ENCODE measurements at places on chromosomes 3 and 15.
A peak's percentile ranks its signal among the peaks of the same experiment; 100 is the strongest.

DNA sequence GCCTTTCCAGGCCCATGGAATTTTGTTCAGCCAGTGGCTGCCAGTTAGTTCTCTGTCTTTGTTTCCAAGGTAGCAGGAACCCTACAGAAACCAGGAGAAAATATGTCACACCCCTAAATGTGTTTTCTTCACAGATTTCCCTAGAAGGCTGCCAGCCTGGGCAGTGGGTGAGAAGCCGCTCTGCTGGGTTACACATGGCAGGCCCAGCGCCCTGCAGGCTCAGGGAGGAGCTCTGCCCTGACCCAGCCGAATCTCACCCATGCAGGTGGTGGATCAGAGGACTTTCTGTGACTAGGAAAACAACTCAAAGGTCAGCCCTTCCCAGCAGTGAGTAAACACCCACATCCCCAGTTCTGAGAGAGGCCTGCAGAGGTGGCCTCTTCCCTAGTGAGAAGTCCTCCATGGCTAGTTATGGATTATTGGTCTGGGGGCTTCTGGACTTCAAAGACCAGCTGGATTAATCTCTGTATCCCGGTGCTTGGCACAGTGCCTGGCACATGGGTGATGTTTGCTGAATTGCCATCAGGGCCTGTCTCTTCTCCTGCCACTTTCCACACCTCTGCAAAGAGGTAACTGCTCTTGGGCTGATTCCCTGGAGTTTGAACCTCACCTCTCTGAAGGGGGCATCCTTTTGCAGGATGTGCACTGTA lies 34.7 kb upstream of the BDH1 start:
- DNase-seq = no peak

DNA sequence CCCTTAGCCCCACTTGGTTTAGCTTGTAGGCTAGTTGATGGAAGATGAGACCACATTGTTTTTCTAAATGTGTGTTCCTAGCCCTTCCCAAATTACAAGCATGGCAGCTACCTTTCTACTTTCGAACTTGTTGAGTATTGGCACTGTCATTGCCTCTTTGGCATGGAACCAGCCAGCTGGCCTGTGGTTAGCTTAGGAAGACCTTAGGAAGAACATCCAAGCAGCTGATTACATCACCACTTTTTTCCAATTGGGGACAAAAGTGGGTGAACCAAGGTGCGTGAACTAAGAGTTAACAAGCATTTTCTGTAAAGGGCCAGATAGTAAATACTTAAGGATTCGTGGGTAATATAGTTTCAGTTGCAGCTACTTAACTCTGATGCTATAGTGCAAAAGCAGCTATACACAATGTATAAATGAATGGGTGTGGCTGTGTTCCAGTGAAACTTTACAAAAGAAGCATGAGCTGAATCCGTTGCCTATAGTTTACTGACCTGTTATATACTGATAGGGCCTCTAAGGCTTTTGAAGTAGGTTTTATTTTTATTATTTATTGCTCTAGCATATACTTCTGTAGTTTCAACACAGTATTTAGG lies 8.5 kb downstream of the KLHL18 start:
- no peak for DNase-seq

- peak; percentile 26 for DNase-seq
These were observed 49.7 kb upstream of the MYZAP start for GRCh38 chr15:57541805-57542504.

GRCh38 chr15:99197856-99198255 lies 51.5 kb downstream of the TTC23 start:
- DNase-seq = no peak

DNA sequence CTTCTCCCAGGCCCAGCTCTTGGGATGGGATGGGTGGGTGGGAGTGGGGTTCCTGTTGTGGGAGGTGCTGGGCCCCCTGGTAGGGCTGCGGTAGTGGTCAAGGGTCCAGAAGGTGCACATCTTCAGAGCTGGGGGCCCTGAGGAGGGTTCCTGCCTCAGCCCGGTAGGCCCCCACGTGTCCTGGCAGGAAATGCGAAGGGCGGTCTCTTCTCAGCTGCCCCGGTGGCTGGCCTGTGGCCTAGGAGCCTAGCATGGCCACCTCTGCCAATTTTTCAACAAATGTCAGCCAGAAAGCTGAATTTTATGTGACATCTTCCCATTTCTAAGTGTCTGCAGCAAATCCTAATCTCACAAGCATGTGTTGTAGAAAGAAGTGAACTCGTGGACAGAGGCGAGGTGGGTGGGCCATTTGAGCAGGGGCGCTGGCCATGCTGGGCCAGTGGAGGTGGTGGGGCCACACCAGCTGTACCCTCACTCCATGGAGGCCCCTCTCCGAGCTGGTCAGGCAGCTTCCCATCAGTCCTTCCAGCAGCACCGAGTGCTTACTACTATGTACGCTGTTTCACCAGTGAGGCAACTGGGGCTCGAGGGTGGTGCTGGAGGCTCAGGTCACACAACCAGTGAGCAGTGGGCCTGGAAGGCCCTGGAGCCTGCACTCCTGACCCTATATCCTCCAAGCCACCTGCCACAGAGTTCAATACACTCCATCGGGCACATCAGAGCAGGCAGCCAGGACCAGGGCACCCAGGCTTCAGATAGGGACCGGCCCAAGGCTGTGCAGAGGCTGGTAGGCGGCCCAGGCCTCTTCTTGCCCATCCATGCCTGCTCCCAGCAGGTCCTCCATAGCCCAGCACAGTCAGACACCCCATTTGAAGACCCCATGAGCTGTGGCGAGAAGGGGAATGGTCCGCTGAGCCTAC lies 23.2 kb downstream of the FBLN2 start:
- no peak for DNase-seq

- DNase-seq = no peak
These were observed 65.7 kb upstream of the CHMP2B start for GRCh38 chr3:87161417-87161816.

GRCh38 chr15:39025321-39025720 lies 460.7 kb upstream of the RASGRP1 start:
- DNase-seq = no peak

DNA sequence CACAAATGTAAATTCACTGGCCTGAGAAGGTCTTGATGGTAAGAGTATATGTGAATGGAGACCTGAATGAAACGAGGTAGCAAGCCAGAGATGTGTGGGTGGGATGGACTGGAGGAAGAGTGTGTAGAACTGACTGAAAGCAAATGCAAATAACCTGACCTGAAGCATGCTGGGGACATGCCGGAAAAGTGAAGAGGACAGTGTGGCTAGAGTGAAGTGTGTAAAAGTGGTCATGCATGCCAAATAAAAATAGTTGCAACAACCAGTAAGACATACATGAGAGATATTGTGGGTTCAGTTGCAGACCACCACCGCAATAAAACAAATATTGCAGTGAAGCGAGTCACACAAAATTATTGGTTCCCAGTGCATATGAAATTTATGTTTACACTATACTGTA lies 82.3 kb downstream of the LPP start:
- DNase-seq = no peak

- DNase-seq = no peak
These were observed 37.1 kb downstream of the CTXND1 start for GRCh38 chr15:80214910-80215309.

DNA sequence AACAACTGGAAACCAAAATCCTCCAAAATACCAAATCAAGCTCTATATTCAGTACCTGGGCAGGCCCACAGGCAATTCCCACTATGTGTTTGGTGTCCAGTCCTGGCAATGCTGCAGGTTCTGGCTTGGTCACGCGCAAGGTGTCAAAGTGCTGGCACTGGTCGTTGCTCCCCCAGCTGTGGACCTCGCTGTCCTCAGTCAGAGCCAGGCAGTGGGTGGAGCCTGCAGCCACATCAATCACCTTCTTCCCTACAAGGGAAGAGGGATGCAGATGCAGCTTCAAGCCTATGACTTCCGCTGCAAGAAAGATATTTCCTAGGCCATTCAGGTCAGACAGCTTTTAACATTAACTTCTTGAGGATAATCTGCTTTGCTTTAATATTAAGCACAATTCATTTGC lies 61.3 kb downstream of the HERC2 start:
- peak; percentile 10 for DNase-seq

GRCh38 chr3:134423153-134423552 lies 48.9 kb upstream of the AMOTL2 start:
- no peak for DNase-seq

- DNase-seq = no peak
These were observed 59.7 kb downstream of the DPH6 start for GRCh38 chr15:35486296-35486695.

GRCh38 chr3:167203062-167203461 lies 177.0 kb downstream of the ZBBX start:
- no peak for DNase-seq

DNA sequence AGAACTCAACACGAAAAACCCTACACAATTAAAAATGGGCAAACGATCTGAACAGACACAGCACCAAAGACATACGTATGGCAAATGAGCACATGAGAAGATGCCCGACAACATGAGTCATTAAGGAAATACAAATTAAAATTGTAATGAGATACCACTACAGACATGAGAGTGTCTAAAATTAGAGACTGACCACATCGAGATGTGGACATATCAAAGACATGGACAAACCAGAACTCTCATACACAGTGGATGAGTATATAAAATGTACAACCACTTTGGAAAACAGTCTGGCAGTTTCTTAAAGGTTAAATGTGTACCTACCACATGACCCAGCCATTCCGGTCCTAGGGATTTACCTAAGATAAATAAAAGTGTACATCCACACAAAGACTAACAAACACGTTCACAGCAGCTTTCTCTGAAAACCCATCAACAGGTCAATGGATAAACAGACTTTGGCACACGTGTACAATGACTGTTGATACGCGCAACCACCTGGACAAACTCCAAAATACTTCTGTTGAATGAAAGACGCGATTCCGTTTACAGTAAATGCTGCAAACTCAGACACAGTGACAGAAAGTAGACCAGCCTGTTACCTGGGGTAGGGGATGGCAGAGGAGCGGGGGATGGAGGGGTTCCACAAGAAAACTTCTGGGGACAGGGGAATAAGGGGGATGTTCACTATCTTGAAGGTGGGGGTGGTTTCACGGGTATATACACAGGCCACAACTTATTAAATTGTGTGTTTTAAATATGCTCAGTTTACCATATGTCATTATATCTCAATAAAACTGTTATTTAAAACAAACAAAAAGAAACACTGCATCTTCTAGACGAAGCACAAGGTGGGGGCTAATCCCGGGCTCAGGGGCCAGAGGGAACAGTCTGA lies 2.1 kb downstream of the TNK2 start:
- DNase-seq = no peak

- DNase-seq = no peak
These were observed 15.5 kb downstream of the SRPRB start for GRCh38 chr3:133820889-133821675.

DNA sequence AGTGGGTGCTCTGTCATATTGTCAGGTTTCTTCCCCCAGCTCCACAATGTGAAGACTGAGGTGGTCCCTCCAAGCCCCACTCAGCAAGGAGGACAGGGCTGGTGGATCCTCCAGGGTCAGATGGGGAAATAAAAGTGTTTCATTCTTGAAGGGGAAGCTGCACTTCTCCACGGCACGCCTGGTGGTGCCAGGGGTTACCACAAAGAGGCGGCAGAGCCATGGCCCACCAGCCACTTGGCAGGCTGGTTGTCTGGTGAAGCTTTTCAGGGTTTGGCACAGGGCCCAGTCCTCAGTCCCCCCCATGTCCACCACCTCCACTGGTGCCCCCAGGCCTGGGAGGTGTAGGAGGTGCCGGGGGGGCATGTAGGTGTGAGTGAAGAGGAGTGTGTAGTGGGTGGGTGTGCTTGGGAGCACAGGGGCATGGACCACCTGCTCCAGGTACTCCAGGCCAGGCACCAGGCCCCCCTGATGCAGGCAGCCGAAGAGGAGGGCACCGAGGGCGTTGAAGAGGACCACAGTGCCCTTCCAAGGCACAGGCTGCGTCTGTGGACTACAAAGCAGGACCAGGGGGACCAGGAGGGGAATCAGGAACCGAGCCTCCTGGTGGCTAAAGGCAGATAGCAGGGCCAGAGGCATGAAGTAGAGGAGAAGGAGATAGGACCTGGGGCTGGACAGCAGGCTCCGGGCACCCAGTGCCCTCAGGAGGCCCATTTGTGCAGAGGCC lies 5.0 kb upstream of the NCBP2 start:
- no peak for DNase-seq

- DNase-seq = no peak
These were observed 72.9 kb downstream of the MOBP start for GRCh38 chr3:39540162-39540921.

DNA sequence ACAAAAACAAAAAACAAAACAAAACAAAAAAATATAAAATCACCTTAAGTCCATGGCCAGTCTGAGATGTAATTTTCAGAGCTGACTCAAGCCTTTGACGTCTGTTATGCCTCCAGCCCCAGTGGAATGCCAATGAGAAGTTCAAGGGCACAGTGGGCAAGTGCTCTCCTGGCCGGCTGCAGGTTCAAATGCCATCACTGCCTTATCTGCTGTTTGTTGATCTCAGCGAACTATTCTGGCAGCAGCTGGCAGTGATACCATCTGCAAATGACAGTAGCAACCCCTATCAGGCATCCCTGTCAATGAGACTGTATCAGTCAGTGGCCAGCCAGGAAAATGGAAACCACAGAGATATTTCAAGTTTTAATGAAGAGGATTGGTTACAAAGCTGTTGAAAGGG lies 10.8 kb upstream of the PDE8A start:
- DNase-seq = no peak

- no peak for DNase-seq
These were observed 526.4 kb downstream of the SOX2 start for GRCh38 chr3:182238126-182238525.

GRCh38 chr3:28317438-28318022 lies 31.0 kb upstream of the ZCWPW2 start:
- peak; percentile 48 for DNase-seq

DNA sequence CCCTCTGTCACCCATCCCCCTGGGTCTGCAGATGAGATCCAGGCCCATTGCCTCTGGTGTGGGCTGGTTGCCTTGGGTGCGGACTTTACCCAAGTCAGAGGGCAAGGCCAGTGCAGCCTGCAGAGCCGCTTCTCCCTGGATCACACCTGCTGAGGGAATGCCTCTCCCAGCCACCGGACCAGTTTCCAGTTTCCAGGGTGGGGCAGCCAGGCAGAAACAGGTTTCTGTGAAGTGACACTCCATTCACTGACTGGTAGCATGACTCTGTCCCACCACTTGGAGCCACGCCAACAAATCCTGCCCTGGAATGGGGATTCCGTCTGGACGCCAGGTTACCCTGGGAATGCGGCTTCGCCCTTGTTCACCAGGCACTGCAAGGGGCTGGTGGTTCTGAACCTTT lies 30.0 kb downstream of the PAQR5 start:
- no peak for DNase-seq

GRCh38 chr15:39110336-39110735 lies 470.5 kb upstream of the THBS1 start:
- DNase-seq = no peak

DNA sequence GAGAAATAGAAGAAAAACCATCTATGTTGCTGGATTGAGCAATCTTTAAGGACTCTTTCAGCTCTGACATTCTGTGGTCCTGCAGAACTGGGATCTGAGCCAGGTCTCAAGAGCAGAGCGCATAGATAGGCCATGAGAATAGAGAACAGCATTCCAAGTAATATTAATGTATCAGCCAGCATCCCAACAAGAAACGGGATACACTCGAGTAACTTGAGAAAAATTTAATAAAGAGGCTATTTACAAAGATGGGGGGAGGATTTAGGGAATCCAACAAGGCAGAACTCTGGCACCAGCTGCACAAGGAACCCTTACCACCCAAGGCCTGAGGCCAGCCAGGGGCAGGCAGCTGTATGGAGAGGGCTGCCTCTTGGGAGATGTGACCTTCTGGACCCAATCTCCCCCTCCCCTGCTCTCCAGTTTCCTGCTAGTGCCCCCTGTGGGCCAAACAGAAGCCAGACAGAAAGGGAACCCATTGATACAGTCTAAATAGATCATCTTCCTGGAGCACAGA lies 8.2 kb downstream of the TMOD2 start:
- DNase-seq = no peak

GRCh38 chr15:35673093-35673684 lies 127.2 kb upstream of the DPH6 start:
- no peak for DNase-seq

Measured in Jurkat, Clone E6-1 (cell line).